ENCODE measurements at places on chromosomes 11 and 22. TPM values are rescaled to one million over a fixed set of nuclear protein-coding genes. Genes with fewer than 3 reads are reported as not detected.
A peak's percentile ranks its signal among the peaks of the same experiment; 100 is the strongest.

BARX2 gene
- not detected for total RNA-seq

NADSYN1 gene
- total RNA-seq: 54.9 TPM

- no peak for DNase-seq
These were observed 578 bp upstream of the NUP160 start for GRCh38 chr11:47848700-47849155.

- DNase-seq: no peak
These were observed 18.2 kb downstream of the RTN4R start for GRCh38 chr22:20249797-20250354.

DNA sequence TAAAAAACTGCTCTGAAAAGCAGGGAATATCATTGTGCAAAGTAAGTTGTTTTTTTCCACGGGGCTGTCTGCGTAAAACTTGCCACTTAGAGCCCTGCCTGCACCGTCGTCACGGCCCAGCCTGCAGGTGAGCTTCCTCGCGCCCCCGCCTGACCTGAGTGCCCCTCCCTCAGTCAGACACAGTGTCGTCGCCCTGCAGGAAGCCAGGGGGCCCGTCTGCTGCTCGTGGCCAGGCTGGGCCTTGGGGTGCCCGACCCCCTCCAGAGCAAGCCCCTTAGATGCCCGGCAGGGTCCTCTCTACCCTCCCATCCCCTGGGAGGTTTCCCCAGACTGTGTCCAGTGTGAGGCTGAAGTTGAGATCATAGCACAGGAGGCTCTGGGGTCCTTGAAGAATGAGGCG, 31.6 kb downstream of the SBF1 start:
- no peak for DNase-seq

- DNase-seq: no peak
These were observed 64.8 kb upstream of the SPON1 start for GRCh38 chr11:13897646-13898276.

PTPRCAP gene
- total RNA-seq: 3.5 TPM

DNA sequence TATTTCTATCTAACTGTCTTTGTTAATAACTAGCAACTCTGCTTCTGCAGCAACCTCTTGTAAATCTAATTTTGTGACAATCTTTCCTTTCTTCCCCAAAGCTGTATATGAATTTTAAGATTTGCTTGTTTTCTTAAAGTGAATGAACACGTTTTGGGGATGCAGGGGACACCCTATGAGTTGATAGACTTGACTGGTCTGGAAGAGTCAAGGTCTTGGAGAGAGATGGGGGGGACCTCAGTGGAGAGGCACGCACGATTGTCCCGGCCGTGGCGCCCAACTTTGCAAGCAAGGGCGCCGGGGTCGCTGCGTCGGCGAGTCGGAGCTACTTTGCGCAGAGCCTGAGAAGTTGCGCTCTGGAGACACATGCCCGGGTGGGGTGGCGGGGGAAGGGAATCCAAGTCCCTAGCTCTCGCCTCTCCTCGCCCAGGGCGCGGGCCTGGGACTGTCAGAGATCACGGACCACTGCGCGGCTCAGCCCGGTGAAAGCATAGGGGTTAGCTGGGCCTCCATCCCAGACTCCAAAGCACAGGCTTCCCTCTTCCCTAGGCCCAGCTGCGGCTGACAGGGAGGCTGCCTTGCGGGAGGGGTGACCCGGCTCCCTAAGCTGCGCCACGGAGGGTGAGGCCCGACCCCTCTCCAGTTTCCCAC, 854 bp downstream of the ABCC8 start:
- DNase-seq: peak; percentile 57

GRCh38 chr11:95228081-95228749, 2.8 kb downstream of the SESN3 start:
- DNase-seq: no peak

GRCh38 chr22:28706845-28707244, 27.2 kb upstream of the TTC28 start:
- DNase-seq: no peak

- DNase-seq: no peak
These were observed 585 bp downstream of the CYB5R3 start for GRCh38 chr22:42648368-42649245.

CRYBB2 gene
- 1.0 TPM for total RNA-seq

TMPRSS5 gene
- total RNA-seq: not detected

DNA sequence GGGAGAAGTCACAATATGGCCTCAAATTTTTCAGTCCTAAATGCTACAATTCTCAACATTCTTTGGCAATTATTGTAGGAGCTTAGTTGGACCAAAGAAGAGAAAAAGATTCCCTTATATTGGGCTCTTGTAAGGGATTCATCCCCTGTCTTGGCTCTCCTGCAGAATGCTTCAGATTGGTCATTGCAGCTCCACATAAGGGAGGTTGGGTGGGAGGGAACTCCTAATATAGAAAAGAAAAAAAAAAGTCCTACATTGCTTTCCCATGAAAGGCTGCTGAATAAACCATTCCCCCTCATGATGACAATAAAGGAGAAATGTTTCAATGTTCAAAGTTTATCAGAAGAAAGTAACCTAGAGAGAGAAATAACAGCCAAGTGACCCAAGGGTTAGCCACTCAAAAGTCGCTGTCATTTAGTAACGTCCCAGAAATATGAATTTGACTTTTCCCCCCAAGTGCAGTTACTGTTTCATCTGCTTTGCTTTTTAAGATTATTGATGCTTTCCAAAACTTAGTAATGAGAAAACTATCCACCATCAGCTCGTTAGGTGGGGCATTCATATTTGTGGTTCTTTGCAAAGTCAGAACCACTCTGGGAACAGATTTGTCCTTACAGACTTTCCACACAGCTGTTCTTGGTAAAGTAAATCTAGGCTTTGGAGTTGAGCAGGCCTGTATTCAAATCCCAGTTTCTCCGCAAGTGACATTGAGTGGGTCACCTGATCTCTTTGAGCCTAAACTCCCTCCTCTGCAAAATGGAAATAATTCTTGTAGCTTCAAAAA, 5.0 kb upstream of the SLC1A2 start:
- no peak for DNase-seq

DNA sequence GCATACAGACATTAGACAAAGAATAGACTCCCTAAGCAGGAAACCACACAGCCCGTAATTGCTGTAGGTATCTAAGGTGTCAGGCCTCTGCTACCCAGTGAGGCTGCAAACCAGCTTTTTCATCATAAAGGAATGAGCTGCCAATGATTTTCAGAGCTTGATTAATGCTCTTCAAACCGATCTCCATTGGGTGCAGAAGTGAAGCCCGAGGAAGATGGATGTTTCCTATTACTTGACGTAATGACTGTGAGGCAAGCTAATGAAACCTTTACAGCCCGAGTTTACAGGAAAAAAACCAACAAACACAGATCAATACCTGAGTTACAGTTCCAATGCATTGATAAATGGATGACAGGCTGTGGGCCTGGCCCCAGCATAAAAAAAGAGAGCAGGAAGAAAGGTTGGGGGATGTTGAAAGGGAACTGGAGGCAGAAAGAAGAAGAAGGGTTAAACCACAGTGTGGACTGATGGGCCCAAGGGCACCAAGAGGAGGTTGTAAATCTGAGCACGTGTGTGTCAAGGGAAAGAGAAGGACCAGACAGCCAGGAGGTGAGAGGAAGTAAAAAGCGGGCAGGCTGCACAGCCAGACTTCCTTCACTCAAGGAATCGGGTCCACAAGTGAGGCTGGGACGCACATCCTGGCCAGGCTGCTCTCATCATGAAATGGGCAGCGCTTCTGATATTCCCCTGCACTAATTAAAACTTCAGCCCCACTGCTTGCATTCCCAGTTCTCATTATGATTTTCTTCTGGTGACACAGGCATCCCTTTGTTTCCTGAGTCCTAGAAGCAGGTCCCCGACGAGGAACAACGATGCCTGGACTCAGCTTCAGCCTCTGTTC, 70.6 kb upstream of the NTM start:
- DNase-seq: no peak

MMP27 gene
- not detected for total RNA-seq

- DNase-seq: peak; percentile 76
These were observed 76.7 kb downstream of the BMAL1 start for GRCh38 chr11:13354335-13354734.

DNA sequence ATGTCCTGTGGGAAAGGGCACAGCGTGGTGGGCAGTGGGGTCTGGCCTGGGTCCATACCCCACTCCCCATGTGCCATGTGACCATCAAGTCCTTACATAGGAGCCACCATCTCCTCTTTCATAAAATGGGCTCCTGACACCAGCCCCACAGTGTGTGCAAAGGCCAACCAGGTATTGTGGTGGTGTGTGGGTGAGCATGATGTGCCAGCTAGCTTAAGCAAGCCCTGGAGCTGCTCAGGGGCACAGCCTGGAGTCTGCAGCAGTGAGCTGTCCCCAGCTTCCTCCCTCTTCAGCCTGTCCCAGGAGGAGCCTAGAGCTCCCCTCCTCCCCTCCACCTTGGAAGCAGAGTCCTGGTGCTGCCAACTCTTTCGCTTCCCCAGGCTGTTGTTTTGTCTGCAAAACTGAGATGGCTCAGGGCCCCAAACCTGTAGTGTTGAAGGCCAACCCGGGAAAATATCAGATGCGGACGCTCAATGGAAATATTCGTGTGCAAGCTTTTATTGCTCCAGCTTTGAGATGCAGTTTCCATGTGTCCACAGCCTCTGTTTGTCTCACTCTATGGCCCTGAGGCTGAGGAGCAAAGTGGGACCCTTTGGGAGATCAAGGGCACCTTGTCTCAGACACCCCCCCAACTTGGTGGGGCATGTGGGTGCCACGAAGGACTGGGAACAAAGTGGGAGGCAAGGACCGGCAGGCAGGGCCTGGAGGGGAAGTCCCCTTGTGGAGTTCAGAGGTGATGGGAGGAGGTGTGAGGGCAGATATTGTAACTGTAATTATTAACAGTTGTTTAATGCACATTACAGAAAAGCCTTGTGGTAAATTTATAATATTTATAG, 92.6 kb downstream of the CTTN start:
- DNase-seq: no peak

GRCh38 chr11:127269911-127270310, 269.3 kb upstream of the KIRREL3 start:
- DNase-seq: no peak

GRCh38 chr11:113705871-113706655, at the start of gene TMPRSS5:
Gene TMPRSS5 (minus strand): TSS chr11:113706308. CDS start chr11:113706224, 84 bp downstream.
- DNase-seq: no peak

GPR83 gene
- total RNA-seq: 0.17 TPM

FOSL1 gene
- total RNA-seq: 10.1 TPM

DNA sequence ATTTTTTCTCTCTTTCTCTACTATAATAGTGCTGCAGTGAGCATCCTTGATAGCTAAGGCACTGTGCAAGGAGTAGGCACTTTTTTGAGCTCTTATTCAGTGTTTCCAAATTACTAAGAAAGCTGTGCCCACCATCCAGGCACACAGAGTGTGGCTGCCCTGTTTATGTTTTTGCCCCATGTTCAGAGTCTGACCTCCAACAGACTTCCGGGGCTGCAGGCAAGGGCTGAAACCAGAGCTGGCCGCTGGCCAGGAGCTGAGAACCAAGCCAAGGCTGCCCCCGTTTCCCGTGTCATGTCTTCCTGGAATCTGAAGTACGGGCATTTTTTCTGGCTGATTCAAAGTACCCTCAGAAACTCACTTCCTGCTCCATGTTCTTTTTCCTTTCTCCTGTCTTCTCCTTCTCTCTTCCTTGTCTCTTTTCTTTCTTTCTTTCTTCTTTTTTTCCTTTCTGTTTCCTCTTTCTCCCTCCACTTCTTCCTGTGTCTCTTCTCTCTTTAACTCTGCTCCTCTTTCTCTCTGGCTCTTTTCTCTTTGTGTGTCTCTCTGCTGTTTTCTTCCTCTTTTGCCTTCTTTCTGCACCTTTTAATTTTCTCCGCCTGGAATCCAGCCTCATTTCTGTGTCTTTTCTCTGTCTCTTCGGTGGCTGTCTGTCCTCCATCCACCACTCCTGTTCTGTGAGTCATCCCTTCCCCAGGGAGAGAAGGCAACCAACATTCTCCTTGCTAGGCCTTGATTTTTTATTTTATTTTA, 17.0 kb upstream of the KCTD14 start:
- DNase-seq: no peak

MUC15 gene
- not detected for total RNA-seq

GRCh38 chr11:65708451-65708850, 3.6 kb upstream of the KAT5 start:
- DNase-seq: no peak

- peak; percentile 80 for DNase-seq
These were observed 10.8 kb downstream of the TP53I11 start for GRCh38 chr11:44939673-44940395.

DNA sequence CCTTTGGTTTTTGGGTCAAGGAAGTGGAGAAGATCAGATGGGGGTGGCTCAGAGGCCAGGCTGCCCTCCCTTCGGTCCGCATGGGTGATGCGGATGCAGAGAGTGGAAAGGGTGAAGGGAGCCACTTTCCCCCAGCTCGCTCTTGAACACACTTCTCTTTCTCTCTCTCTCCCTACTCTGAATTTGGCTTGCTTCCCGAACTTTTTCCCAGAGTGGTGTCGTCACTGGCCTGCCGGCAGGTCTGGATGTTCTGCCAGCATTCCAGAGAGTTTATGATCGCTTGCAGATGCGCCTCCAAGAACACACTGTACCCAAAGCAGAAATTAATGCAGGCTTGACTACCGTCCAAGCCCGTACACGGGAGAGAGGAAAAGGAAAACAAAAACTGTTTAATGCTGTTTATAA, 103.2 kb downstream of the ZBTB16 start:
- DNase-seq: no peak

DNA sequence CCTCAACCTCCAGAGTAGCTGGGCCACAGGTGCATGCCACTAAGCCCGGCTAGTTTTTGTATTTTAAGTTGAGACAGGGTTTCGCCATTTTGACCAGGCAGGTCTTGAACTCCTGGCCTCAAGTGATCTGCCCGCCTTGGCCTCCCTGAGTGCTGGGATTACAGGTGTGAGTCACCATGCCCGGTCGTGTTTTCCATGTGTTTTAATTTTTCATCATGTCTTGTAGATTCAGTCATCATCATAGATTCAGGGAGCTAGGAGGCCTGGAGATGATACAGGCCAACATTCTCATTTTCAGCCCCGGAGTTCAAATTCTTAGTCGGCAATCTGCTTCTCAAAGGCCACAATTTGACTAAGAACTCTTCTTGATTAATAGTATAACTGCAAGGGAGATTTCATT, 73.5 kb upstream of the GRAMD1B start:
- DNase-seq: no peak

GAL gene
- total RNA-seq: 80.9 TPM

DNA sequence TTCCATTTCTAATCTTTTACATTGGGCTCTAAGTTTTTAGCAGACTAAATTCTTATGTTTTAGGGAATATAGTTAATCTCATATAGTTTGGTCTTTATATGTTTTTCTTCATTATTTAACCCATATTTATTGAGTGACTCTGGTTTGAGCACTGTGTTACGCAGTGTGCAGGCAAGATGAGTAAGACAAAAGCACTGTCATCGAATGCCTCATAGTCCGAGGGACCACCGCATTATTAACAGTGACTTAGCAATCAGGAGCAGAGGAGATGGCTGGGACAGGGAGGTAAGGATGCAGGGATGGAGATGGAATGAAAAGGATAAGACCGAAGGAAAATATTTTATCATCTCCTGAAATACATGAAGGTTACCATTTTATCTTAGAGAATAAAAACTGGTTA, 65.2 kb upstream of the CTSC start:
- no peak for DNase-seq

GRCh38 chr22:45760682-45761081, 89.0 kb downstream of the ATXN10 start:
- DNase-seq: no peak

GRCh38 chr22:30270832-30271231, 4.2 kb upstream of the OSM start:
- DNase-seq: no peak

GRCh38 chr22:44354288-44354687, 41.5 kb upstream of the SHISAL1 start:
- no peak for DNase-seq

VSIG2 gene
- total RNA-seq: not detected

TRIM22 gene
- 30.9 TPM for total RNA-seq

RIBC2 gene
- 2.2 TPM for total RNA-seq

GRCh38 chr11:60985501-60985900, 14.0 kb downstream of the CD6 start:
- no peak for DNase-seq

SLC22A12 gene
- total RNA-seq: not detected
